ENCODE measurements at places on chromosomes 6 and 20.

DNA sequence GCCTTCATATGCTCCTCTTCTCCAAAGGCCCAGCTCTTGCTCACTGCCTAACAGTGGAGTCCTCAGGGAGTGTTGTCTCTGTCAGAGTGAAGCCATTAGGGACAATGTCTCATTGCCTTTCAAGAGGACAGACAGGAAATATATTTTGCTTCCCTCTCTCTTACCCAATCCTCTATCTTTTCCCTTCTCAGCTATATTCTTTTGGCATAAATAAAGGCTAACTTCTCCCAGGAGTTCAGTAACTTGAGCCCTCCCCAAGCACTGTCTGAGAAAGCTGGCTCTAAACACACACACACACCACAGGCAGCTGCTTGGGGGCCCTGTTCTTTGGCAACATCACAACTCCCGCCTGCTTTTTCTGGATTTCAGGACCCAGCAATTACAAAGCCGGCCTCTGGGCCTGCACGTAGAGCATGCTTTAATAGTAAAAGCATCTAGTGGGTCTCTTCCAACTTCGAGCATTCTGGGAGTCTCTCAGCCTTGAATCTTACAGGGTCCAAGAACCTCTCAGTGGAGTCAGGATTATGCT is 34.7 kb upstream of the LAMA4 start:
- DNase-seq = peak; percentile 87

- peak; percentile 11 for DNase-seq
These were observed 48.4 kb upstream of the PHACTR2 start for GRCh38 chr6:143629104-143630080.

DNA sequence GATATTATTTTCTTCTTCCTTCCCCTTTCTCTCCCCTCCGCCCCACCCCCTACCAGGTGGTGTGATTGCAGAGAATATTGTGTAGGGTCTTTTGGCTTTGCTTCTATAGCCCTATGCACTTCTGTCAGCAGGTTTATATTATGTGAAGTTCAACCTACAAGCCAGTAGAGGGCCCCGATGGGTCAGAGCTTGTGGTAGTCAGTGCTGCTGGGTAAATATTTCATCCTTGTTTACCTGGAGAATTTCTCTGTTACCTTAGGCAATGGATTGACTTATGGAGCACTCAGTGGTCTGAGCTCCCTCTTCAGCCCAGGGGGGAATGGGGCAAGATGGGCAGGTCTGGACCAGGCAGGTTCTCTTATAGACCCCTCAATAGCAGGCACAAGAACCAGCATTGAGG is 720.9 kb downstream of the GRIK2 start:
- no peak for DNase-seq

GRCh38 chr6:3388786-3389185 is 68.1 kb downstream of the SLC22A23 start:
- DNase-seq = no peak

- DNase-seq = peak; percentile 71
These were observed 489.8 kb upstream of the MANEA start for GRCh38 chr6:95087394-95088097.

DNA sequence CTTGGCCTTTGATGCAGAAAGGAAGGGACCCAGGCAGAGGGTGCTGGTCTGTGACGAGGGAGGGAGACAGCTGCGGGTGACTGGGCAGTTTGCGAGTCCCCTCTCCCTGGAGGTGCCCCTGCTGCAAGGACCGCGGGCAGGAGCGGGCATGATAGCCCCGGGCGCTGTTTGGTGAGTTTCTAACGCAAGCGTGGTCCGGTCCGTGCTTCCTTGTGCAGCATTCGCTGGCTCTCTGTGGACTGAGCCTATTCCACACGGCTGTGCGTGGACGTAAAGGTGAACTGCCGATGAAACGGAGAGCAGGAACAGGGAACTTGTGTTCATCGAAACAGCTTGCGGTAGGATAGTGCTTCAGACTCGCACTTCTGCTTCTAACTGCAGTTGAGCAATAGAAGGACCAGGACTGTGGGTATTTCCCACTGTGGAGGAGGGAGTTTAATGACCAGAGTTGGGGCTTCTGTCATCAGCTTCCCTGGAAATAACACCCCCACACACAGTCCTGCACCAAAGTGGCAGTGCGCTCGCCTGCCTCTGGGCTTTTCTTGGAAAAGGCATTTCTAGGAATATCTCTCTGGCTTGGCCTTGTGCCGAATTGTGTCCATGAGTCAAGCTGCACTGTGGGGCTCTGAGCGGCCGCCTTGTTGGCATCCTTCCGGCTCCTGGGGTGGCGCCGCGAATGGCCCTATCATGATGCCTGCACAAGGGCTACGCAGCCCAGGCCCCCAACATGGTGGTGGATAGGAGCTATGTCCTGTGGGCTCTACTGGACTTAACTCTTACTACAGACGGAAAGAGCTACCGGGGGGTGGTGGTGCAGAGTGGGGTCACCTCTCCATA is 48.9 kb downstream of the DUSP22 start:
- DNase-seq = no peak

GRCh38 chr6:29656157-29656556 is 735 bp upstream of the MOG start:
- DNase-seq = no peak

- DNase-seq = no peak
These were observed 189.5 kb downstream of the TMEM242 start for GRCh38 chr6:157133856-157134255.
